Melanocyte of skin (primary cell): ENCODE measurements at places on chromosomes 13 and 19. TPM values are rescaled to one million over a fixed set of nuclear protein-coding genes. Genes with fewer than 3 reads are reported as not detected.

Gene CGB5
- total RNA-seq = not detected in 2 replicates

Gene KCNK6
- total RNA-seq = 0.33 and 0.62 TPM in 2 replicates

Gene ZIC5
- total RNA-seq = not detected in 2 replicates

Gene CEACAM20
- not detected in 2 replicates for total RNA-seq

Gene ZNF154
- 5.8 and 5.9 TPM in 2 replicates for total RNA-seq

Gene LYPD4
- not detected in 2 replicates for total RNA-seq

Gene C19orf81
- not detected in 2 replicates for total RNA-seq

Gene CAB39L
- total RNA-seq = 13.7 and 21.3 TPM in 2 replicates

Gene FPR2
- total RNA-seq = not detected in 2 replicates

Gene PLEKHA4
- total RNA-seq = 26.6 and 67.9 TPM in 2 replicates
